Left colon (tissue), 2 donors: ENCODE measurements at places on chromosomes 12 and 14.

DNA sequence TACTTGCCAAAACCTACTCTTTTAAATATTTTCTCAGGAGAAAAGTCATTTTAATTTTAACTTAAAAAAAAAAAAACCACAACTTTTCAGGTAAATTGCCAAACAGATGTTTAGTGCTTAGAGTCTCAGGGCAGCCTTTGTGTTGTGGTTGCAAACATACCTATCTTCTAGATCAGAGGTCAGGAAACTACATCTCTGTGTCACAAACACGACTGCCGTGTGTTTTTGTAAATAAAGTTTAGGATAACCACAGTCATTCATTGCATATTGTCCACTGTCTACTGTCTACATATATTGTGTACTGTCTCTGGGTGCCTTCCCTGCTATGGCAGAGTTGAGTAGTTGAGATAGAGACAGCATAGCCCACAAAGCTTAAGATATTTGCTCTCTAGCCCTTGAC is 48.9 kb downstream of the DYRK2 start:
- DNase-seq, result no peak

- no peak for DNase-seq
Measured at GRCh38 chr14:97061198-97061597, 264.0 kb downstream of the VRK1 start.

DNA sequence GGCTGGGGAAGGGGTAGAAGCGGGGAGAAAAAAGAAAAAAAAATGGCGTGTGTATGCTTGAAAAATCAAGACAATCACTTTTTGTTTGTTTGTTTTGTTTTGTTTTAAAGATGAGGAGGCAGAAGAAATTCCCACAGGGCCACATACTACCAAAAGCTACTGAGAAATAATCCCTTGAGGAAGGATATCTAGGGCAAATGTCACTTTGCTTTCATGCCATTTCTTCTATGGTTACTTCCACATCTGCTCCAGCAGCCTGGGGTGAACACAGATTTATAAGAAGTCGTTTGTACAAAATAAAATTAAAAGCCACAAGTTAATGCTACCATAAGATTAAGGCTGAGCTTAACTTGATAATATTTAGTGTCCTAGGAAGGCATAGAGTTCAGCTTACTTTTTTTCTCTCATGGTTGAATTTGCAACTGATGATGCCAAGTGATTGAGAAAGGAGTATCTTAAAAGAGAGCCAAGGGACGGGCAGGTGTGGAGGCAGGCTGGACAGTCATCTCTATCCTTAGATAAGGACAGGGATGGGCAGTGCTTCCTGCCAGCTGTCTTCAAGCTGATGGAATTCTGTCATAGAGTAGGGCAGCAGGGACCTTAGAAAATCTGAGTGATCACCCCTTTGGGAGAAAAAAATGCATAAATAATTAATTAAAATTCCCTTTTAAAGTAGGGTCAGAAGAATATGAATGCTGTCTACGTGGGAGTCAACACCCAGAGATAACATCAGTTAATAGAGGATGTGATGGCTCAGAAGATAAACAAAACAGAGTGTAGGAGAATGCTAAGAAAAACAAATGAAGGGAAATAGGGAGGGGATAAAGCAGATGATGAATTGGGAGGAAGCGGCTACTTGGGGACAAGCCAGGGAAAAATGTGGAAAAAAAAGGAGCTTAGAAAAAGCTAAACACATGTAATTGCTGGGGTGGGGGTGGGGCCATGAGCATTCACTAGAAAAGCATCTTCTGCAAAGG is 57.1 kb downstream of the DYRK2 start:
- DNase-seq, result no peak

DNA sequence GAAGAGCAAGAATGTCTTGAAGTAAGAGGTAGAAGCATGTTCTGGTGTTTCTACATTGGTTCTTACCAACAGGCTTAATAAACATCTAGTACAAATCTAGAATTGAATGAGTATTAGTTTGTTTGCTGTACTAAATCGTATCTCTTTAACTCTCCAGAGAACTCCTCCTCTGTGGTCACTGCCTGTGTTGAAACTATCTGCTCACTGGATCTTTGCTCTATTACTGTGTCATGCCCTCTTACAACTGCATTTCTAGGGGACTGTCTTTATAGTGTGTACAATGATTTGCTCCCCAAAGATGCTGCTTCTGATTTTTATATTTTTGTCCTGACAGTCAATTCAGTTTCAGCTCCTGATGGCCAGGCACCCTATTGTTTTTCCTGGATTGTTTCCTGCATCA is 50.1 kb upstream of the E2F7 start:
- no peak for DNase-seq
